ENCODE measurements at places on chromosomes 7 and 10.

- no peak for DNase-seq
Measured at GRCh38 chr10:62528441-62528840, 154.3 kb downstream of the ZNF365 start.

- no peak for DNase-seq
Measured at GRCh38 chr10:8449909-8450308, 395.4 kb downstream of the GATA3 start.

DNA sequence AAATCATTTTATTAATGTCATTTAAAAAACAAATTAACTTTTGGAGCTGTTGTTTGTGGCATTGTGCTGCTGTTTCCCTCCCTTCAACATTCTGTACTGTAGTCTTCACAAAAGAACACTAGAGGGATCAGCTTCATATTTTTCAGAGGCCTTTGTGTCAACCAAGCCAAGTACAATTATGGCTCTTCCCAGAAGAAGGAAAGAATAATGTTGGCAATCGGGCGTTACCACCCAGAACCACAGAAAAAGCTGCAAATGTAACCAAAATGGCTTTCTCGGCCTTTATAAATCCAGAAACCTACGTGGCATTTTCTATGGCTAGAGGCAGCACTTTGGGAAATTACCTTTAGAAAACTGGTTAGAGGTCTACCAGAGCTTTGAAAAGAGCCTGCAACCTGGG is 98.8 kb upstream of the COL1A2 start:
- peak; percentile 89 for DNase-seq

GRCh38 chr10:49831352-49832035 is 69.4 kb upstream of the OGDHL start:
- DNase-seq: peak; percentile 40

GRCh38 chr7:80488406-80488805 is 23.5 kb downstream of the GNAT3 start:
- DNase-seq: peak; percentile 65

DNA sequence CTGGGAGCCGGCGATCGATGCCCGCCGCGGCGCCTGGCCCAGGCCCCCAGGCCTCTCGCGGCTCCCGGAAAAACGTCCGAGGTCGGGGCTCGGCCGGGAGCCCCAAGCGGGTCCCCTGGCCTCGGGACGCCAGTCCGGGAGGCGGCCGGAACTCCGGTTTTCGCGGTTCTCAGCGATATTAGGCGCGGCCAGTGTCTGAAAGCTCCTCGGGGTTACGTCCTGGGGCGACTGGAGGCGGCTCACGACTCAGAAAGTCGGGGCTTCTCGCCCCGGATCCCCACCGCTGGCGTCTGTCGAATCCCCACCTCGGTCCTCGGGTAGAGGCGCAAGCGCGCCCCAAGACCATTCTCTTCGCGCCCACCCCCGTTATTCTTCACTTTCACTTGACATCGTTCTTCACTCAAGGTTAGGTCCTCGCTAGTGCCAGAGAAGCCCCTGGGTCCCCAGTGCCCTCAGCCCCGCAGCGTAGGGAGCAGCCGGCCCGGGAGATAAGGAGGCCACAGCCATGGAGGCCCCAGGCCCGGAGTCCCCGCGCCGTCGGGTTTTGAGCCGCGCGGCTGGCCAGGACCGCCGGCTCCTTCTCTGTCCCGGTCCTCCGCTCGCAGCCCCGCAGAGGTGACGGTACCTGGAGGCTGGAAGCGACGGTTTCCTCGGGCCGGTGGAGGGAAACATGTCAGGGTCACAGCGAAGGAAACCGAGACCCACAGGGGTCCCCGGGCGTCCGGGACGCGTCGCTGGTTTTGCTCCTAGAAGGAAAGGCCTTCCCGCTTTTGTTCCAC is 35.2 kb upstream of the EBLN1 start:
- DNase-seq: peak; percentile 16

- DNase-seq: peak; percentile 38
Measured at GRCh38 chr10:122154545-122155366, 116.3 kb upstream of the BTBD16 start.

DNA sequence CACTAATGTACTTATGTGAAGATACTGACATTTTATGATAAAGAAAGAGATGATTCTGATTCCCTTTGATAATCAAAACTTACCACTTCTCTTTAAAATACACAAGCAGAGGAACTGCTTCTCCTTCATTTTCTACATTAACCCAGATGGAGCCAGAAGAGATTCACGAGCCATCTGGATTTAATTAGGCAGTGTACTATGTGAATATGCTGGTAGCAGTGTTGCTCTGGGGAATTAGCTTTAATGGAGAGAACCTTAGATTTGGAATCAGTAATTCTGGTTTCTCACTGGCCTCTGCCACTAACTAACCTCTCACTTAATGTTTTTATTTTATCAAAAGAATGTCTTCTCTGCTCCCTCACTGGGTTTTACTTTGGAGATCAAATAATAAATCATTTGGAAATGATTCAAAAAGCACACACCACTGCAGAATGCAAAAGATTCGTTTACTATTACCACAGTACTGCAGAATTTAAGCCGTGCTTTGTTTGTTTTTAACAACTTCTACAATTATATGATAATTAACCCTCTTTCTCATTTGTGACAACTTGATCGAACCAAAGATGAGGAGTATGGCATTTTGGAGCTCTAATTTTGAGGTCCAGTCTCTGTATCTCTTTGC is 77.5 kb upstream of the PHYHIPL start:
- DNase-seq: peak; percentile 79

GRCh38 chr7:77202481-77202976 is 2.9 kb upstream of the FGL2 start:
- no peak for DNase-seq

DNA sequence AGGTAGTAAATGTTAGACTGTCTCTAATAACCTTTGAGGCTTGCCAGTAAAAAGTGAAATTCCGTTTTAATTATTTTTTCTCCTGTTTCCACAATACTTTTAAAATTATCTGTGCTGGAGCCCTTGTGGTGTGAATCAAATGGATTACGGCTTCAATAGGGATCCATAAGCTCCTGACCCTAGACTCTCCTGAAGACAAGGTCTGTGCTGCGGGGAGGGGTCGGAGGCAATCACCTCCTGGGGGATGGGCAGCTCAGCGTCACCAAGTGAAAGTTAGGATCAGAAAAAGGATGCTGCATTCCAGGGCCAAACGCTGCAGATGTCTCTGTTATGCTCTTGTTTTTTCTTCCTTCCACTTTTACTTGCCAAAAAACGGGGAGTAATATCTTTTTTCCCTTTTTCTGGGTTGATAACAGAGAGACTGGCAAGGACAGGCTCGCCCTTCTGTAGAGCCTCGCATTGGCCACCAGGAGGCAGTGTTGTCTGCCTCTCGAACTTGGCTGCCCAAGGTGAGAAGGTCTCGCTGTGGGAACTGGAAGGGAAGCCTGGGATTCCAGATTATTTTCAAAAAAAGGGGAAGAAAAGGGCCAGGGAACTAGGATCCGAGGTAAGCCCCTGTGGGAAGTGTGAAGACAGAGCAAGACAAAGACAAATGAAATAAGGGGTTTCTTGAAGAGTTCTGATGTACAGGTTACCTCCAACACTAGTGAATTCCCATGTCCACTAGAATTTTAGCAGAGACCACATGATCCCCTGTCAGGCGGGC is 621.9 kb downstream of the ACTR3B start:
- DNase-seq: no peak

DNA sequence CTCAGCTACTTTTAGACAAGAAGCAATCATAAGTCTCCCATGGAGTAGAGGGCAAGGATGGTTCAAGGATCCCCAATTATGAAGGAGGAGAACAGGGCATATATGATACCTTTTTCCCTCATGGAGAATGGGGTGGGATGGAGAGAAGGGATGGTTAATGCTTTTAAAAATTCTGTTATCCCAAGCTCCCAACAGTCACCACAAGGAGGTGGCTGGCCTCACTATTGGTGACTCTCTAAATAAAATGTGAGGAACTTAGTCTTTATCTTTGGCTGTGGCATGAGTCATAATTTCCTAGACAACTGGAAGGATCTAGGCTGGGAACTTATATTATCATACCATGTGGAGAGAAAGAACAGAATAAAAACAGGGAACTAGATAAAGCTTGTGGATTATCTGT is 297.0 kb downstream of the PHTF2 start:
- DNase-seq: peak; percentile 79

- peak; percentile 11 for DNase-seq
Measured at GRCh38 chr10:87092376-87092860, 2.2 kb downstream of the GLUD1 start.

DNA sequence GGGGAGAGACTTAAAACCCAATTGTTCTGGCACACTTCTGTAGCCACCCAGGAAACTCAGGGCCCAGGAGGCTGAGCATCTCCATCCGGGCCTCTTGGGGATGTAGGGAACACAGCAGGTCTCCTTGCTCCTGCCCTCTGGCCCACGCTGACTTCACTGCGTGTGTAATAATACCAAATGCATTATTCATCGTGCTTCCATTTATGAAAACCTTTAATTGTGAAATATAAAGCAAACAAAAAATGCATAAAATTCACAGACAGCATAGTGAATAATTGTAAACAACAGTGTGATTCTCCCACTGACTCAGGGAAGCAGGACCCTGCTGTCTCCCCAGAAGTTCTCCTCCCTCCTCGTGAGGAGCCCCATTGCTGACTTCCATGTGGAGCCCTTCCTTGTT is 70.3 kb upstream of the SHH start:
- DNase-seq: no peak

- DNase-seq: no peak
Measured at GRCh38 chr7:81487516-81487915, 282.3 kb downstream of the HGF start.

DNA sequence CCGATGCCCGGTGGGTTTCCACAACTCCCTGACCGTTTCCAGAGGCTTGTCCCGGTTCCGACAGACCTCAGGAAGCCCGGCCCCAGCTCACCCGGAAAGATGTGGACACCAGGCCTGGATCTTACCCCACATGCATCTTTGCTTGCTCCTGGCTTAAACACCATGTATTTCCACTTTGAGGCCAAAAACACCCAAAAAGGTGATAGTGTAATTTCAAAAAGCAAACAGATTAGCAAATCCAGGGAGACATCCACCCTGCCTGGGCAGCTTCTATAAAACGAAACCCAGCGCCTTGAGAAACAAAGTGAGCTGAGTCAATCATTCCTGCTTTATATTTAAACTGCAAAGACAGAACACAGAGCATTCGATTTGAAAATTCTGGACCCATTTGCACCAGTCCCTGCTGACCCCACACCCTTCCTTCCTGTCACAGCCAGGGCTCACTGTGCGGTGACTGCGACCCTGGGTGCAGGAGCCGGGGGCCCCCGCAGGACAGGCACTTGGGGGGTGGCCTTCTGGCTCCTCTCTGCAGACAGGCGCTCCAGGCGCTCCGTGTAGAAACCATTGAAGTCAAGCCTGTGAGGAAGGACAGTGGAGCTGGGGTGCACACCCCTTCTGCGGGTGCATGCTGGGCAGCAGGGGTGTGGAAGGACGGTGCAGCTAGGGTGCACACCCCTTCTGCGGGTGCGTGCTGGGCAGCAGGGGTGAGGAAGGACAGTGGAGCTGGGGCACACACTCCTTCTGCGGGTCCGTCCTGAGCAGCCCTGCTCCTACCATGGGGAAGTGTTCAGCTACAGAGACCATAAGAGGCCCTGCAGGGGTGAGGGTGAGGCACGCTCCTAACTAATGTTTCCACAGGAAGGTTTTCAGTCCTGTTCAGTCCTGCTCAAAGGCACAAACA is 2.9 kb upstream of the ADAM8 start:
- DNase-seq: no peak

- DNase-seq: no peak
Measured at GRCh38 chr7:136353287-136353686, 376.1 kb upstream of the MTPN start.

- no peak for DNase-seq
Measured at GRCh38 chr7:66669496-66669895, 40.8 kb downstream of the KCTD7 start.

- no peak for DNase-seq
Measured at GRCh38 chr10:67629461-67629971, 66.5 kb downstream of the CTNNA3 start.

- DNase-seq: no peak
Measured at GRCh38 chr10:50422259-50422658, 170.9 kb upstream of the ASAH2 start.

DNA sequence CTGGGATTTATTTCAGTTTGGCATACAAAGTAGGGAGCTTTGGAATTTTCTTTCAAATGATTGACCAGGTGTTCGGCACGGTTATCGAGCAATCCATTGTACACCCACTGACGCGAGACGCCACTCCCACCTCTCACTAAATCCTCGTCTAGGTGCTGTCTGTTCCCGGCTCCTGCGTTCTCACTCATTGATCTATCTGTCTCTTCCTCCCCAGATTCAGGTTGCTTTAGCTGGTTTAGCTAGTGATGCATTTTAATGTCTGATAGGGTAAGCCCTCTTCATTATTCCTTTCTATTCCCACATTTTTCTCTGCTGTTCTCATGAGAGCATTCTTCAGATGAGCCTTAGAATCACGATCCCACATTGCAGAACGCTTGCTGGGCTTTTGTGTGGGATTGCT is 91.7 kb downstream of the ELFN1 start:
- DNase-seq: no peak

- no peak for DNase-seq
Measured at GRCh38 chr10:113169853-113170460, 219.9 kb downstream of the TCF7L2 start.

- DNase-seq: no peak
Measured at GRCh38 chr10:11449761-11450160, 161.7 kb downstream of the USP6NL start.

- no peak for DNase-seq
Measured at GRCh38 chr7:137958470-137959431, 43.1 kb downstream of the CREB3L2 start.

DNA sequence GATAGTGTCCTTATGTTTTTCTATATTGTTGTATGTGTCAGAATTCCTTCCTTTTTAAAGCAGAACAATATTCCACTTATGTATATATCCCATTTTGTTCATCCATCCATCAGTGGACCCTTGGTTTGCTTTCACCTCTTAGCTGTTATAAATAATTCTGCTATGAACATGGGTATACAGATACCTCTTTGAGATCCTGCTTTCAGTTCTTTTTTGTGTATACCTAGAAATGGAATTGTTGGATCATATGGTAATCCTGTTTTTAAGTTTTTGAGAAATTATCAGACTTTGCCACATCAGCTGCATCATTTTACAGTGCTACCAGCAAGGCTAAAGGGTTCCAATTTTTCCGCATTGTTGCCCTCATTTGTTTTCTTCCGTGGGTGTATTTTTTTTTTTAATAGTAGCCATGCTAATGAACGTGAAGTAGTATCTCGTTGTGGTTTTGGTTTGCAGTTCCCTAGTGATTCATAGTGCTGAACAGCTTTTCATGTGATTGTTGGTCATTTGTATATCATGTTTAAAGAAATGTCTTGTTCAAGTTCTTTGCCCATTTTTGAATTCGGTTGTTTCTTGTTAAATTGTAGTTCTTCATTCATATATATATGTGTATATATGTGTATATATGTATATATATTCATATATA is 87.8 kb downstream of the LCOR start:
- no peak for DNase-seq

- DNase-seq: no peak
Measured at GRCh38 chr7:102895602-102896001, 17.2 kb upstream of the LRRC17 start.
